ENCODE measurements at places on chromosomes 1 and 21.

- no peak for DNase-seq
These were observed 15.4 kb downstream of the HDAC1 start for GRCh38 chr1:32307324-32307723.

DNA sequence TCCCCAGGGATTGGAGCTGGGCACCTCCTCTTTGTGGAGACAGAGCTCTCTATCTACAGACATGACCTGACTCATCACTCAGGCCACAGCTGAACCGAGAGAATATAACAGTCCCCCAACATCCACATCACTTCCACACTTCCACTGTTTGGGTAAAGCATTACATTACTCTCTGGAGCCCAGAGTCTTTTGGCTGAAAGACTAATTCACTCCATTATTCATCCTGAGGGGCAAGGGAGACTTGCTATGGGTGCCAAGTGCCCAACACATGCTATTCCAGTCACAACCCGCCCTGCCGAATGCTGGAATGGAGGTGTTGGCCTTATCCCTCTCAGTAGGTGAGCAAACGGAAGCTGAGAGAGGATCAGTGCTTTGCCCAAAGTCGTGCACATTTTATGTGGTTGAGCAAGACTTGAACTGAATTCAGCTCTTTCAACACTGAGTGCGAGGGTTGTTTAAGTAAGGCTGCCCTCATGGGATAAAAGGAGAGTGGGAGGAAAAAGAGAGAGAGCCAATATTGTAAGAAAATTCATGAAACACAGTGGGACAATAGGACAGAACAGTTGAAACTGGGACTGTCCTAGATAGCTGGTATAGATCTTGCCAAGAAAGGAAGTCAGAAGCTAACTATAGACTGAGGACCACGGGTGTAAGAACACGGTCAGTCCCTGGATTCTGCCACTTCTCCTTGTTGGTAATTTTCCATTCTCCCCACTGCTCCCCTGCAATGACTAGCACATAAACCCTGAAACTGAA, 13.5 kb upstream of the CHI3L1 start:
- no peak for DNase-seq

DNA sequence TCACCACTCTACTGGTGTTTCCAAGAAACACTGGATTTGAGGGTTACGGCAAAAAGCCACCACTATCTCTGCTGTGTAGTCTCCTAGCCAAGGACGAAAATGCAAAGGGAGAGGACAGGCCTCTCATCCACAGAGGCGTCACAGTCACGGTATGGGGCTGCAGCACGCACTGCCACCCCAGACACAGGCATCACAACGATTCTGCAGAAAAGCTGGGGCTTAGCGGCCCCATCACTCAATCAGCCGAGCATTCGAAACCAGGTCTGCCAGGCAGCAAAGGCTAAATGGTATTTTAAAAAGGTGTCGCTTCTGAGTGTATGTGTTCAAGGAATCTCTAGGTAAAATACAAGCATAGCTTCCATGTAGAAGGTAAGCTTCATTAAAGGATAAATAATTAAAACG, 1.4 kb downstream of the RIPK4 start:
- no peak for DNase-seq

DNA sequence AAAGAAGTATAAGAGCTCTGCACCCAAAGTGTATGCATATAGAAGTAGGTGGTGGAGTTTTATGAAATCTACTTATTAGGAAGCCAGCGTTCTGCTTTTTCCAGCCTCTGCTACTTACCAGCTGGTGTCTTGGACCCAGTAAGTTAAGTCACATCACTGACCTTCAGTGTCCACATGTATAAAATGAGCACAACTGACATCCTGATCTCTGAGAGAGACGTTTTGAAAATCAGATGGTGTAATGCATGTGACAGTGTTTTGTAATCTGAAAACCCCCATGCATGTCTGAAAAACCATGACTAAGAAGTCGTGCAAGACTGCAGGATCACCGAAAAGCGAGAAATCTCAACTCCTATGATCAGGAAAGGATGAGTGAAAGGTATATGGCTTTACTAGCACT, 2.0 kb downstream of the CR1 start:
- no peak for DNase-seq

- no peak for DNase-seq
These were observed 275.4 kb downstream of the RPS6KC1 start for GRCh38 chr1:213326281-213327016.

DNA sequence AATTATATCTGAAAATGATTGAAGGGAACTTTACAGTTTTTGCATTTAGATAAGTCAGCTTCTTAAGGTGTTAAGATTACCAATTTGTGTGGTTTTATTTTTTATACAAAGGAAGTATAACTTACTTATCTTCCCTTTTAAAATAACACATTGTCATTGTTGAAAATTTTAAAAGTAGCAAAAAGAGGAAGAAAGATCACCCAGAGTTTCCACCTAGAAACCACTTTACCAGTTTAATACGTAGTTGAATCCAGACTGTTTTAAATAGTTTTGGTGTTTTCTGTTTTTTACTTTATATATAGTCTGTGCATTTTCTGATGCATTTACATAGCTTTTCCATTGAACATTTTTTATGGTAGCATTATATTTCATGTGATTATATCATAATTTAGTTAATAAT, 6.1 kb downstream of the CCDC18 start:
- DNase-seq = no peak

GRCh38 chr1:217712925-217713597, 81.9 kb downstream of the SPATA17 start:
- DNase-seq = no peak

DNA sequence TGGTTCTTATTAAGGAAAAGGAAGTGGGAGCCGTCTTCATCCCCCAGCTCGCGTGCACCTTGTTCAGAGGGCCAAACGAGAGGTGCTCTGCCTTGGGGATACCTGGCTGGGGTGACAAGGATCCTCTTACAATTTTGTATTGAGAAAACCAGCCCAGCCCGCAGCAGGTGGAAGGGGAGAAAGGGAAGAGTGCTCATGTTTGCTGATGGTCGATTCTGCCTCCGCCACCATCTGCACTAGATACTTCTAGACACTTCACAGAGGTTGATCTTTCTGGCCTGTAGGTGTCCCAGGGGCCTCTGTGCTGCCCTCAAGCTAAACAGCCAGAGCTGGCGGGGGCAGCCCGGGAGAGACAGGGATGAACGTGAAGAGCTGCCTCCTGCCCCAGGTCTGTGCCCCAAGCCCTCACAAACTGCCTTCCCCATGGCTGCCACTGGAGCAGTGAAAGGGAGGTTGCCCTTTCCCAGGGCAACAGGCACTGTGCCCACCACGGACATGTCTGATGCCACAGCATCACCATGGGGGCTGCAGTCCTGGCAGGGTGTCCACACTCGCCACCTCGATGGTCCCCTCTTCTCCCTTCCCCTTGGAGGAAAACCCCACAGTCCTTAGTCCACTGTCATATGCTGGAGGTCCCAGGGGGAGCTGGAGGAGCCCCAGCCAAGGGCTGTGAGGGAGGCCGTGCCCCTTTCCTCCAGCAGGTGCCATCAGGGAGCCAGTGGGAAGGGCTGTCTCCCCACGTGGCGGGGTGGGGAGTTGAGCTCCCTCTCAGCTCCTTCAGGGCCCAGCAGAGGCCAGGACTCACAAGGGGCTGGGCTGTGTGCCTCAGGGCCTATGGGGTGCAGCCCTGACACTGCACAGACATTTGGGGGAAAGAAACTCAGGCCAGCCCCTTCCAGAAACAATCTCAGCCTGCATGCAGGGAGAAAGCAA, 8.1 kb downstream of the ADPRS start:
- peak; percentile 44 for DNase-seq

DNA sequence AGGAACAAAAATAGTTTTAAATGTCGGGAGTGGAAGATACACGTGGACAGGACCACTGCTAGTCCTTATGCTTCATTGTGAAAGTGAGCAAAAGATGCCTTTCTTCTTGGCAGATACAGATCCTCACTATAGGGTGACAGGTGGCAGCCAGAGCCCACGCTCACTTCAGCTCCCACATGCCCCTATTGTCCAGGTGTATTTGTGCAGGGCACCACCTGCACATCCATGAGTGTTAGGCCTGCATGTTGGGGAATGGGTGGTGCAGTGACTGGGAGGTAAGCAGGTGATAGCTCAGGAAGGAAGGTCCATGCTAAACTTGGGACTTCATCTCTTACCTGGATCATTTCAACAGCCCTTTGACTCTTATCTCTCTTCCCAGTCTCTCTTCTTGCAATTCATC, 27.4 kb downstream of the SLC5A9 start:
- no peak for DNase-seq

- peak; percentile 46 for DNase-seq
These were observed at the start of gene PLEKHG5 for GRCh38 chr1:6491480-6491962. Gene PLEKHG5 (minus strand): TSS chr1:6491667. CDS start chr1:6477571, 14,096 bp downstream.

DNA sequence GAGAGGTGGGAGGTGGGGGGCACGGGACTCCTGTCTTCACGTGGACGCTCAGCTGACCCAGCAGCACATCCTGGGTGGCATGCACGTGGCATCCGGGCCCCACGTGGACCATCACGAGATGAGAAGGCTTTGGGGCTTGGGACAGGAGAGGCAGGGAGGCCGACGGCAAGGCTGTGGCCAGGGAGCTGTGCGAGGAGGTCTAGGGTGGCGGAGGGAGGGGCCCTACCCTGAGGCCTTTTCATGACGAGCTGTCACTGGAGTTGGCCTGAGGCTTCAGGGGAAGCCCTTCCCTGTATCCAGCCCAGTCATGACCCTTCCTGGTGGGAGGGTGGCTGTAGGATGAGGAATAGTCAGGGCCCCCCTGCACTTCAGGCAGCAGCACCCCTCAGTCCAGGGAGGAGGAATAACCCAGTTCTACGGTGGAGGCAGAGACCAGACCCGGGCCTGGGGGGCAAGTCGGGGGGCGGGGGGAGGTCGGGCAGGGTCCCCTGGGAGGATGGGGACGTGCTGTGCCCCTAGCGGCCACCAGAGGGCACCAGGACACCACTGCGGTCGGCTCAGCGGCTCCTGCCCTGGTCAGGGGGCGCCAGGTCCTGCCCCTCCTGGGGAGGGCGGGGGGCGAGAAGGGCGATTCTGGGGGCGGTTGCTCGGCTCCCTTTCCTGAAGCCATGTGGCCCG, 2.0 kb upstream of the PERM1 start:
- peak; percentile 69 for DNase-seq

DNA sequence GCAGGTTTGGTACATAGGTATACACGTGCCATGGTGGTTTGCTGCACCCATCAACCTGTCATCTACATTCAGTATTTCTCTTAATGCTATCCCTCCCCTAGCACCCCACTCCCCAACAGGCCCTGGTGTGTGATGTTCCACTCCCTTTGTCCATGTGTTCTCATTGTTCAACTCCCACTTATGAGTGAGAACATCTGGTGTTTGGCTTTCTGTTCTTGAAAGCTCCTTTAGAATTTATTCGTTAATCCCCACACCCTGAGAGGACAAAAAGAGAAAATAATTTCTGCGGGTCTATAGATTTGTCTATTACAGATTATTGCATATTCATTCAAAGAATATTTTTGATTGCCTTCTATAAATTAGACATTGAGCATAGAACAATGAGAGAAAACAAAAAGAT, 455.5 kb downstream of the PLPP3 start:
- no peak for DNase-seq

DNA sequence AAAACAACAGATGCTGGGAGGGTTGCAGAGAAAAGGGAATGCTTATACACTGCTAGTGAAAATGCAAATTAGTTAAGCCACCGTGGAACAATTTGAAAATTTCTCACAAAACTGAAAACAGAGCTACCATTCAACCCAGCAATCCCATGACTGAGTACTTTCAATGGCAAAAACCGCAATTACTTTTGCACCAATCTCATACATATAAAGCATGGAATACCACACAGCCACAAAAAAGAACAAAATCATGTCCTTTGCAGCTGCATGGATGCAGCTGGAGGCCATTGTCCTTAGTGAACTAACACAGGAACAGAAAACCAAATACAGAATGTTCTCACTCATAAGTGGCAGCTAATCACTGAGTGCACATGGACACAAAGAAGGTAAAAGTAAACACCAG, 6.3 kb upstream of the OR2T8 start:
- no peak for DNase-seq

DNA sequence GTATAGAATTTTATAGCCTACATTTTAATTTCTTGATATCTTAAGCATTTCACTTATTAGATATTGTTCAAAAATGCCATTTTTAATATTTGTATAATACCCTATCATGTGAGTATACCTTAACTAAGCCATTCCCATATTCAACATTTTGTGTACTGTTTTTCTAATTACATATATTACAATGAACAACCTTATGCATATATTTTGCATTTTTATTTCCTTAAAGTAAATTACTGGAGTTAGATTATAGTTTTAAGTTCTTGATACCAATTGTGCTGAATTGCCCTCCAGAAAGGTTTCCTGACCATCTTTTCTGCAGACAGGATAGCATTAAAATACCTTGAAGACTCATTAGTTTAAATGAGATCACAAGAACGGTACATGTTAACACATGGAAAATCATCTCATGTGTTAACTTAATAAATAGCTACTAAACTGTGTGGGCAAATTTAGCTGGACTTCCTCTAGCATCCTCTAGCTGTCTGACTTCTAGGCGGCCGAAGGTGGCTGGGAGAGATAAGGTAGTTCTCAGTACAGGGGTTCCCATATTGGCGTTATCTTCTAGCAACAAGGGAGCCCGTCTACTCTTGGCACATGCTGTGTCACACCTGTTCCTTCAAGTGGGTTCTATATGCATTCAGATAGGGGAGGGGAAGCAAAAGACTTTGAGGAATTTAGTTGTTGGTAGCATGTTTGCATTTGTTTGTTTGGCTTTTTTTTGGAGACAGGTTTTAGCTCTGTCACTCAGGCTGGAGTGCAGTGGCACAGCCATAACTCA, 8.9 kb downstream of the DCLRE1B start:
- DNase-seq = no peak

DNA sequence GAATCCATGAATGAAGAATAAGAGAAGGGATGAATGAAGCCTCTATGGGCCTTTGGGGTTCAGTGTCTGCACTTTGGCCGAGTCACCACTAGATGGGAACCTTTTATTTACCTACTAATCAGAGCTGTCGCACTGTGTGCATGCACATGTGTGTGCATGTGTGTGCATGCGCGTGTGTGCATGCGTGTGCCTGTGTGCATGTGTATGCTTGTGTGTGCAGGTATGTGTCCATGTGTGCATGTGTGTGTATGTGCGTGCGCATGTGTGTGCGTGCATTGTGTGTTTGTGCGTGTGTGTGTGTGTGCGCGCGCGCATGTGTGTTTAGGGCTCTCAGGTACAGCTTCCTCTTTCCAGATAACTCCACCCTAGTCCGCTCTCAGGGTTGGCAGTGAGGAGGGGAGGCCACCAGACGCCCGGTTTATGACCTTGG, 20.4 kb upstream of the UBXN10 start:
- no peak for DNase-seq

GRCh38 chr1:9482816-9483572, 56.3 kb upstream of the SLC25A33 start:
- DNase-seq = no peak

- peak; percentile 63 for DNase-seq
These were observed 16.9 kb downstream of the NTMT2 start for GRCh38 chr1:170162459-170163246.

GRCh38 chr1:29716306-29716705, 480.0 kb downstream of the PTPRU start:
- DNase-seq = no peak

Data from hepatocyte (in vitro differentiated cells).